ENCODE measurements at places on chromosomes 3 and 15.

DNA sequence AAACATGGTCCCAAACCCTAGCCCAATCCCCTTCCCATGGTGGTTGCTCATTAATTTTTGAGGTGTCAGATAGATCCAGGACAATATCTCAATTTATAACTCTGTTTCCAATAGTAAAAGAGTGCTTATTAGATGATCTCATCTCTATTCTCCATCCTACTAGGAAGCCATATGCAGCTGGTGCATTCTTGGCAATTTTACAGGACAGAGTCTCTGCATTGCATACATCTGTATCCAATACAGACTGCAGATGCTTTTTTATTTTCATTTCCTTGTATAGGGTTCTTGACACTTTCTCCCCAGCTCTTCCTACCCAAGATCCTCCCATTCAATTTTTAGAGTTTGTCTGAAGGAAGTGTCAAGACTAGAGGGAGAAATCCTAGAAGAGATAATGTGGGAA is 194.8 kb upstream of the DPH6 start:
- no peak for DNase-seq

DNA sequence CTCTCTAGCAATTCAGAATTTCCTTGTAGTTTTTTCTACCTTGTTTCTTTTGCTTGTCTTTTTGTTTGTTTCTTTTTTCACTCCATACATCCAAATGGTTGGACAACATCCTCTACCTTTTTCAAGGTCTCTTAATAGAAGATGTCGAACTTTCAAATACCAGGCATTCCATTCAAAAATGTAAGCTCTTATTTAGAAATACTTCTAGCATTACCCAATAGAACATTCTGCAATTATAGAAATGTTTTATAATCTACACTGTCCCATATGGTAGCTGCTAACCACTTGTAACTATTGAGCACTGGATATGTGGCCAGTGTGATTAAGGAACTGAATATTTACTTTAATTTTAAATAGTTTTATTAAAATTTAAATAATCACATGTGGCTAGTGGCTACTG is 196.2 kb upstream of the MRPL3 start:
- no peak for DNase-seq

- no peak for DNase-seq
Measured at GRCh38 chr15:81811736-81812135, 234.1 kb downstream of the MEX3B start.

DNA sequence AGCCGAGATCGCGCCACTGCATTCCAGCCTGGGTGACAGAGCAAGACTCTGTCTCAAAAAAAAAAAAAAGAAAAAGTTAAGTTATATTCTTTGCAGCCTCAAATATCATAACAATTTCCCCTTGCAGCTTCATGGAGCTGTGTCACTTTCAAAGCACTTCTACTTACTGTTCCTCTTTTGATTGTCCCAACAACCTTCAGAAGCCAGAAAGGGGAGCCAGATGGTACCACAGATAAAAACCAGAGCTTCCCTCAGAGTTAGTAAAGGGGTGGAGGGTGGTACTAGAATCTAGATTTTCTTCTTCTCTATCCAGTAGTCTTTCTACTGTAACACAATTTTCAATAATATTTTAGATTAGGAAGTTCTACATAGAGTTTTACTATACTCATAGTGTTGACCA is 188.8 kb downstream of the TAFA4 start:
- DNase-seq, result no peak

DNA sequence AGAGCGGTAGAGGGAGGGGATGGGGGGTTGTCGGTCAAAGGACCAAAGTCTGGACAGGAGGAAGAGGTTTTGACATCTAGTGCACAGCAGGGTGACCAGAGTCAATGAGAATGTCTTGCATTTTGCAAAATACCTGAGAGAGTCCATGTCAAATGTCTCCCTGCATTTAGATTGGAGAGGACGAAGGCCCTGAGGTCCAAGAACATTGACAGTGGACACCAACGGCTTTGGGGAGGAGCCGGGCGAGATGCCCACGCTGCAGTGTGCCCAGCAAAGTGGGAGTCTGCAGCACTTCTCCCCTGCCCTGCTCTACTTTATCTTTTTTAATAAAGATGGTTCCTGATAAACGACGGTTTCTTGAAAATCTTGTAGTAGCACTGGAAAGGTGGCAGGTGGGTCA is 67.4 kb upstream of the TAMM41 start:
- DNase-seq, result no peak

DNA sequence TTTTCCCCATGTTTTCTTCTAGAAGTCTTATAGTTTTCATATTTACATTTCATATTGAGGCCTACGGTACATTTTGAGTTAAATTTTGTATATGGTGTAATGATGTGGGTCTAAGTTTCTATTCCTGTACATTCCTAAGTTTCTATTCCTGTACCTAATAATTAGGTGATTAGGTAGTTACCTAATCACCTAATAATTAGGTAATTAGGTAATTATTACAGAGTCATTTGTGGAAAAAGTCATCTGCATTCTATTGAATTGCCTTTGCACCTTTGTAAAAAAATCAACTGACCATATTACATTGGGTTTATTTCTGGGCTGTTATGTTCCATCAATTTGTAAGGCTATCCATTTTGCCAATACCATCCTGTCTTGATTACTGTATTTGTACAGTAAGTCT is 37.1 kb downstream of the MAP4 start:
- no peak for DNase-seq

DNA sequence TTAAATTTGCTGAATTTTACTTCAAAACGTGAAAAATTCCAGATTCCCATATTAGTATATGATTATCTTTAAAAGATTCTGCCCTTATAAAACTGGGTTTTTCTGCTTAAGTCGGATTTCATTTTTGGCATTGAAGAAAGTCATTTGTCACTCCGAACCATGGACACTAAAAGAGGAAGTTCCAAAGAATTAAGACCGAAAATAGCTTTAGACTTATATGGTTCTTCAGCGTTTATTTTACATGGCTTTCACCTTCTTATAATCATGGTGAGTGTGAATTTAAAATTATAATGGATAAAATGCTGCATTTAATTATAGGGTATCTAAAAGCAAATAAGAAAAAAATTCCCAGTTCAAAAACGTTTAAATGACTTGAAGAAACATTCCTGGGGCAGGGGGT is 1.0 kb downstream of the C3orf38 start:
- no peak for DNase-seq

DNA sequence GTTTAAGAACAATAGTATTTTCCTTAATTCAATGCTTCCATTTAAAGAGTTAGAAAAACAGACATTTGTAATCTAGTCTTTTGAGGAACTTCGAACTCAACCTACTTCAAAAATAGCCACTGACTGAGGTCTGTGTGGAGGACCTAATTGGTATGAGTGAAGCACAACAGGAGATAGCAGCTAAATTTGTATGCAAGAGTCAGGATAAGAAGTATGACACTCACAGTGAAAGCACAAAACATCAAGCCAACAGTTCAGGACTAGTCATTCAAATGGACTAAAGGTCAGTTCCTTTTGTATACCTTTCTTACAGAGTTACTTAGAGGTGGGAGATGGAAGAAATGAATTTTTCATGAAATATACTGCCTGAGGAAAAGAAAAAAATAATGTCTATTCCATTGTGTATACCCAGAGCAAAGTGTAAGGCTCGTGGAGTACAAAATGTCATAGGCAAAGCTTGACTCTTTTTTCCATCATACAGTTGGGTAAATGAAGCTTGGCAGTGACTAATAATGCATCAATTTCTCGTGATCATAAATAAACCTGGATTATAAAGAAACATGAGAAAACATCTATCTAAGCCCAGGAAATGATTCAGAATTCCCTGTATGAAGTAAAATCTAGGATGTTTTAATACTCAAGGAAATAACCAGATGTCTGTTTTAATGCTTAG is 1005.2 kb upstream of the CADM2 start:
- no peak for DNase-seq

DNA sequence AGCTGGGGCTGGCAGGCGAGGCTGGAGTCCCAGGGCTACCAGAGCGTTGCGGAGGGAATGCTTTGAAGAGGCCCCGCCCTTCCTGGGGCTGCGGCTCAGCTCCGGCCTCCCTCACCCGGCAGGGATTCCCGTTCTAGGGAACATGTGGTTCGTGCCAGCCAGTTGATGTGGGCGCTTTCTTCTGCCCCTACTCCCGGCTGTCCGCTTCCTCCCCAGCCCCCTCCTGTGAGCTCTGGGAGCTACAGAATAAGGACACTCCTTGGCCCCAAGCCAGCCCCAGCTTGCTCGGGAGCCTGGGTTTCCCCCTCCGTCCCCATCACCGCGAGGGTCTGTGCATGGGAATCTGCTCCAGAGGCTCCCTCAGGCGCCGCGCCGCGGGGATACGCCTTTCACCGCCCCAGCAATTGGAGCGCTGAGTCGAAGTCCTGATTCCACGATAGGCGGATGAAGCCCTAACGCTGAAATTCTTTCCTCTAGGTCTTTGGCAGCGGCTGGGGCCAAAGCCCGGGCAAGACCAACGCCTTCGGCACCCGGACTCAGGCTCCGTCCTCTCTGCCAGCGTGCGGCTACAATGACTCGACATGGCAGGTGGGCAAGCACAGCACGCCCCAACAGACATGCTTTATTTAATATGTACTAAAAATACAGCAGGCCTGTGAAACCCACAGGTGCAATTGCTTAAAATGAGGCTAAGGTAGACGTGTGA is 69.5 kb downstream of the KLF15 start:
- no peak for DNase-seq

DNA sequence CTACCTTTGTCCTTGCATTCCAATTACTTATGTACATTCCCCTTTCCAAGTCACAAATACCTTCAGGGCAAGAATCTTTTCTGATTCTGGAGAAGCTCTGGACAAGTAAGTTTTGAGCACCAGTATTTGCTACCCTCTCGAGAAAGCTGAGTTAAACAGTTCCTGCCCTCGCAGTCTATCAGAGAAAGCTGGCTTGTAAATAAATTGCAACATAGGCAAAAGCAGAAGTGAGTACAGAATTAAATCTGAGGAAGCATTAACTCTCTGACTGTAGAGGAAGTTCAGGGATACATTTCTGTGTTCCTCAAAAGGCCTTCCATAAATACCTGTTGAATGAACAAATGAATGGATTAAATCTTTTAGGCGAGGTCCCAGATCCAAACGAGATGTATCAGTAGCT is 1.2 kb downstream of the OSBPL11 start:
- DNase-seq, result no peak

GRCh38 chr3:97823046-97824004 is 1.5 kb downstream of the CRYBG3 start:
- no peak for DNase-seq

- DNase-seq, result no peak
Measured at GRCh38 chr3:115699706-115700105, 76.4 kb downstream of the GAP43 start.

GRCh38 chr15:74901612-74902063 is 5.0 kb downstream of the FAM219B start:
- peak; percentile 62 for DNase-seq

DNA sequence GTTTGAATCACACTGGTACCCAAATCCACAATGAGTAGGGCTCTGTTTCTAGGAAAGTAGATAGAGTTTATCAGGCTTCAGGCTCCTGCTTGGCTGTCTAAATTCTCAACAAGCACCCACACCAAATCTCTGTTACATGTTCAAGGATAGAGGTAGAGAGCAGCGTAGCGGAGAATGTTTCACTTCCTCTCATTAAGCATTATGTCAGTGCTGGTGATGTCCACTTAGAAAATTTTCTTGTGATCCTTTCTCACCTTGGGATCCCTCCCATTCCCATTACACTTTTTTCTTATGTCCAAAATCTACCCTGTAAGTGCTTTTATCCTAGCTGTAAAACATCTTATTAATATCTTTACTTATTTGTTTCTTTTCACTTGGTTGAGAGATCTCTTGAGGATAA is 34.7 kb upstream of the GCSAM start:
- DNase-seq, result no peak

DNA sequence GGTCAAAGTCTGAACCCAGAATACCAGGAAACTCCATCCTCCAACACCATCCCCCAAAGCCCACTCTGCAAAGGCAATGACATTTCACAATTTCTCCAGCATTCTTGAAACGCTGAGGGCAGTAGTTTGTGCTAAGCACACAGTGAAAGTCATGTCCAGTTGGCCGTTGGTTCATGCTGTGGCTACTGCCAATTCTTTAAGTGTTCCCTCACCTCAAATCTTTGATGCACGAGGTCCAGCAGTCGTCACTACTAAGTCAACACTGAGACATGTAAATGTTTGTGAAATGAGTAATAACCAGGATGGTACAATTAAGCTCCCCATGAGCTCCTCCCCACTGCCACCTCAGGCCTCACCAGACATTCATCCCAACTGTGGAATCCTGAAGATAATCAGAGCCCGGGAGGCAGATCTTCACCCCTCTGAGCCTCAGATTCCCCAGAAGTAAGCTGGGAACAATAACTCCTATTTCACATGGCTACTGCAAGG is 7.0 kb downstream of the SUCLG2 start:
- no peak for DNase-seq

DNA sequence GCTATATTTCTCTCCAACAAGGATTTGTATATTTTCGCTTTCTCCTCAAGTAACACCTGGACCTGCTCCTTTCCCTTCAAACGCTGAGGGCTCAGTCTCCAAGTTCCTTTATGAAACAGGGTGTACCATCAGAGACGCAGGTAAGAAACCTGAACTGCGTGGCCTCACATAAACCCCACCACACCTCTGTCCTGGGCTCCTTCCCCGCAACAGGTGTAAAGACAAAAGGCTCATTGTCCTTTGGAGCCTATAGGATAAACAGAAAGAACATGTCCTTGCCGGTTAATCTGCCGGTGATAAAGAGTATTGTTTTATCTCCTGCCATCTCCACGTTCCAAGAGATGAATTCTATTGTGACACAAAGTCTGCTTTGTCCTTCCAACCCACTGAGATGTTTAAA is 111.8 kb upstream of the ADAMTS9 start:
- no peak for DNase-seq

DNA sequence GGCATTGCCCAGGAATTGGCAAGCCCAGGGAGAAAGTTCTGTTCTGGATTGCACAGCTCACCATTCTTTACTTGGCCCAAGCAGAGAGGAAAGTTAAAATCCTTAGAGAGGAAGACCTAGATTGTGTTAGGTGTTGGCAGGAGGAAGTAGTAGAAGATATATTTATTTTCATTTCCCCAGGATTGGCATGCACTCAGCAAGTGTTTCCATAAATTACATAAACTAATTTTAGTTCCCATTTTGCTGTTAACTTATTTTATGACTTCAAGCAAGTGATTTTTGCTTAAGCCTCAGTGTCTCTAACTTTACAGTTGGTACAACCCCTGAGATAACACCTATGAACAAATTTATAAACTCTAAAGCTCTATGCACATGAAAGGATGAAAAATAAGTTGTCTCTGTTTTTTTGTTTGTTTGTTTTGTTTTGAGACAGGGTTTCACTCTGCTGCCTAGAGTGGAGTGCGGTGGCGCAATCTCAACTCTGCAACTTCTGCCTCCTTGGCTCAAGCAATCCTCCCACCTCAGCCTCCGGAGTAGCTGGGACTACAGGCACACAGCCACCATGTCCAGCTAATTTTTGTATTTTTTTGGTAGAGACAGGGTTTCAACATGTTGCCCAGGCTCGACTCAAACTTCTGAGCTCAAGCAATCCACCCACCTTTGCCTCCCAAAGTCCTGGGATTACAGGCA is 31.2 kb upstream of the TOP2B start:
- no peak for DNase-seq

- no peak for DNase-seq
Measured at GRCh38 chr3:8239718-8240695, 261.6 kb upstream of the LMCD1 start.
